ENCODE measurements at places on chromosomes 16 and 17.

DNA sequence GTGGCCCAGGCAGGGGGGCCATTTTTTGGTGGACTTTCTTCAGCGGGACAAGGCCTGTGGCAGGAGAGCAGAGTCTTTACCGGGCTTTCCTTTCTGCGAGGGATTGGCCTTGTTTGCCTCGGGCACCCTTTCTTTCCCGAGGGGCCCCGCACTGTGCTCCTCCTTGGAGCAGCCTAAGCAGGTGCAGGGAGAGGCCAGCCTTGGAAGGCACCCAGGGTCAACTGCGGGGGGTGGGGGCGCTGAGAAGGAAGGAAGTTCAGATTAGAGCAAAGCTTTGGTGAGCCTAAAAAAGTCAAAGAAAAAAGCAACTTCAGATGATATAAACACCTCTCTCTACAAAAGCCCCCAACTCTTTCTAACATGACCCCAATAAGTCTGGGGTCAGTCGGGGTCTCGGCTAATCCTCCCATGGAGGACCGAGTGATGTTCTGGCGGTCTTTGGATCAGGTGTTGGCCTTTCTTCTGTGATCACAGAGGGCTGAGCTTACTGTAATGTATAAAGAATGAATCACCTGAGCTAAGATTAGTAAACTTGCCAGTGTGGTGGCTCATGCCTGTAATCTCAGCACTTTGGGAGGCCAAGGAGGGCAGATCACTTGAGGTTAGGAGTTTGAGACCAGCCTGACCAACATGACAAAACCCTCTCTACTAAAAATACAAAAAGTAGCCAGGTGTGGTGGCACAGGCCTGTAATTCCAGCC, 63.0 kb downstream of the PGS1 start:
- no peak for DNase-seq

DNA sequence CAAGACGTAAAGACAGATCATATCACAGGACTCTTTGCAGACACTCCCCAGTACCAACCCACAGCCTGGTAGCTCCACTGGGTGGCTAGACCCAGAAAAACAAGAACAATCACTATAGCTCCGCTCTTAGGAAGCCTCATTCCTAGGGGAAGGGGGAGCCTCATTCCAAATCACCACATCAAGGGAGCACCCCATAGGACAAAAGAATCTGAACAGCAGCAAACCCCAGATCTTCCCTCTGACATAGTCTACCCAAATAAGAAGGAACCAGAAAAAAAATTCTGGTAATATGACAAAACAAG, 237.8 kb downstream of the CEP112 start:
- no peak for DNase-seq

DNA sequence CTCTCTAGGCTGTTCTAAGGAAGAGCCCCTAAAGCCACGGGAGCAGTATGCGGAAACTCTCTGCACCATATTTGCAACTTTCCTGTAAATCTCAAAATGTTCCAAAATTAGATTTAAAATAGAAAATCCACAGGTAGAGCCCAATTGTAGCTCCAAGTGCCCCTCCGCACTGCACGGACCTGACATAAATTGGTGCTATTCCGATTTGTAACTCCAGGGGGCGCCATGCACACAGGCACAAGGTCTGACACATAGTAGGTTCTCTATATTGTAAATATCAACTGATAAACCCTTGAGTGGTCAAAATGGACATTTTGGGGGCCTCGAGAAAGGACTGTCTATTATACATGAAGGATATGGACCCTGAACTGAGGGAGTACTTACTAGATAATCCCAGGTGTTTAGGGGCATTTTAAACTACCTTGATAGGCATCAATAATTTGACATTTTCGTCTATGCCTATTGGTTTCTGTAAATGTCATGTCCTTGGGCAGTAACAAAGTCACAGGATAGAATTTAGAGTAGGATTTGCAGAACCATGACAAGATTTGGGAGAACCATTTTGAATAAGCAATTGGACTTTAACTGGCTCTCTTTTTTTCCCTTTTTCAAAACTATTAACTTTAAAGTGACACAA, 36.6 kb upstream of the TMEM132E start:
- no peak for DNase-seq

GRCh38 chr16:86852135-86852534, 273.8 kb downstream of the FOXL1 start:
- DNase-seq, result no peak

- DNase-seq, result no peak
Measured at GRCh38 chr17:8758137-8758596, at the start of gene SPDYE4. TSS of gene SPDYE4 (minus strand) at chr17:8758546. CDS start at chr17:8758382, 164 bp downstream.

DNA sequence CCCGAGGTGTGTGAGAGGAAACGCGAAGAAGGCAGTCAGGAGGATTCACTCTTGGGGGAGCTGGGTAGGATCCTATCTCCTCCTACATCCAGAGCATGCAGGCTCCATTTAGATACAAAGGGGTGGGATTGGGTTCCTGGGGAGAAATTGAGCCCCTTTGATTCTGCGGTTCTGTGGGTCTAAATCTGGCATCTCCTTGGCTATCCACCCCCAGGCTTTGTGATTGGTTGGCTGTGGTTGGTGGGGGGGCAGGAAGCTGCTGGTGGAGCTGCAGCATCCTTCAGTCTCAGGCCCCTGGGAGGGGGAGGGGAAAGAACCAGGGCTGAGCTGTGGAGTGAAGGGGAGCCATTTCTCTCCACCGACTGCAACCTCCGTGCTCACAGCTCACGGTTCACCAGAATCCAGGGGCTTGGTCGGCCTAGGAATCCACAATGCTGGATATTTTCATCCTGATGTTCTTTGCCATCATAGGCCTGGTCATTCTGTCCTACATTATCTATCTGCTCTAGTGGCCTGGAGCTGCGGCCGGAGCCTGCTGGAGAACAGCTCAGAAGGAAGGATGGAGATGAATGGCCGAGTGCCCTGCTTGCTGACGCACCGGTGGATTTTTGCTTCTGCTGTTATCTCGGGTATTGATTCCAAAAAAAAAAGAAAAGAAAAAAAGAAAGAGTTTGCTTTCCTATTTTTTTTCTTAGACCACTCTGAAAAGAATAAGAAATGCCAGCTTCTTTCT, at the start of gene LASP1NB:
TSS of gene LASP1NB (plus strand) at position 352 of the 733 bp plus-strand sequence.
- DNase-seq, result no peak

GRCh38 chr16:70421014-70421413, 17.9 kb downstream of the ST3GAL2 start:
- no peak for DNase-seq

DNA sequence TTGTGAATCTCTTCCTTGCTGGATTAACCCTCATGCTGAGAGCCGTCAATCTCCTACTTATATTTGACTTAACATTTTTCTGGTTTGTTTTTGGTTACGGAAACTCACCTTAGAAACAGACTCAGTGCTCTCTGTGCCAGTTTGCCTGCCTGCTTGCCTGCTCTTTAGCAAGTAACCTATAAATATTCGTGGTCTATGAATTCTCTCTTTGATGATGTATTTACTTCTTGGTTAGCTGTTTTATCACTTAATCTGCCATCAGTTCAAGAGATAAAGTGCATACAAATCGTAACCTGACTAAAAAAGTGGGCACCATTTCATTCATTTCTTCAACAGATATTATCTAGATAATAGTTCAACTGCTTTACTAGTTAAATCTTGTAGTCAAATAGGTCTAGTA, 26.7 kb downstream of the CYB5B start:
- DNase-seq, result no peak

DNA sequence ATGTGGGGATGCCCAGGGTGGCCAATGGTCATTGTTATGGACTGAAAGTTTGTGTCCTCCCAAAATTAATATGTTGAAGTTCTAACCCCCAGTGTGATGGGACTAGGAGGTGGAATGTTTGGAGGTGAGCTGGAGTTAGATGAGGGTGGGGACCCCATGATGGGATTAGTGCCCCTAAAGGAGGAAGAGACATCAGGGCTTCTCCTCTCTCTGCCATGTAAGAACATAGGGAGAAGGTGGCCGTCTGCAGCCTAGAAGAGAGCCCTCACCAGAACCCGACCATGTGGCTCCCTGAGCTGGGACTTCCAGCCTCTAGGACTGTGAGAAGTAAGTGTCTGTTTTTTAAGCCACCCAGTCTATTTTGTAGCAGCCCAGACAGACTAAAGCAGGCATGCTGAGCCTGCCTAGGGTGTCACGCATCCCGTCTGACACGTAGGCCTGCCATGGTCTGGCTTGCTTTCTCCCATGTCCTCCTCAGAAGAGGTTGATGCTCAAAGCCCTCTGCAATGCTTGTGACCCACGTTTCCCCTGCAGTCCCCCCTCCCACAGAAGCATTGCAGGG, 4.0 kb upstream of the PRPSAP1 start:
- DNase-seq, result no peak

DNA sequence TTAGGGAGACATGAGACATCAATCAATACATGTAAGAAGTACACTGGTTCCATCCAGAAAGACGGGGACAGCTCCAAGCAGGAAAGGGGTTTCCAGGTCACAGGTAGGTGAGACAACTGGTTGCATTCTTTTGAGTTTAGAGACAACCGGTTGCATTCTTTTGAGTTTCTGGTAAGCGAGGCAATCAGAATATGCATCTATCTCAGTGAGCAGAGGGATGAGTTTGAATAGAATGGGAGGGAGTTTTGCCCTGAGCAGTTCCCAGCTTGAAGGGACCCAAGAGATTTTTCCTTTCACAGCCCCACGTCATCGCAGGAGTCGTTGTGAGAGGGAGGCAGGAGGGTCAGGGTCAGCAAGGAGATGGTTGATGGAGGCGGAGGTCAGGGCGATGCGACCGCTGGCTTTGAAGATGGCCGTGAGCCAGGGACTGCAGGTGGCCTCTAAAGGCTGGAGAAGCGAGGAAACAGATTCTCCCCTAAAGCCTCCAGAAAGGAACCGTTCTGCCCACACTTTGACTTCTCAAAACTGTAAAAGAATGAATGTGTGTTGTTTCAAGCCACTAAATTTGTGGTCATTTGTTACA, 36.5 kb downstream of the IRF8 start:
- no peak for DNase-seq

GRCh38 chr17:82923366-82924113, 83.7 kb upstream of the ZNF750 start:
- no peak for DNase-seq

- DNase-seq, result no peak
Measured at GRCh38 chr16:56145369-56145768, 45.9 kb upstream of the GNAO1 start.

DNA sequence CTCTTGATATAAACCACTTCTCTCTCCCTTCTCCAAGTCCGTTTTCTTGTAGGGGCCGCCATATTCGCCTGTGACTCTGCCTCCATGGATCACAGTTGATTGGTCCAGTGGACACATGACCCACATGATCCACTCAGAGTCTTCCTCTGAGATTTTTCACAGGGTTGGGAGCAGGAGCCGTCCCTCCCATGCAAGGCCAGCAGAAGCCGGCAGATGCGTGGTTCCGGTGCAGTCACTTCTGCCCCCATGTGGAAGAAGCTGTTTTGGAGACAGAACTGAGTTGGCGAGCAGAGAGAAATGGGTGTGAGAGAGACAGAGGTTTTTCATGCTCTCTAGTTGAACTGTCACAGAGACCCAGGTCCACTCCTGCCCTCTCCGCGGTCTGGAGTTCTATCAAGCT, 83.3 kb downstream of the C16orf95 start:
- no peak for DNase-seq

DNA sequence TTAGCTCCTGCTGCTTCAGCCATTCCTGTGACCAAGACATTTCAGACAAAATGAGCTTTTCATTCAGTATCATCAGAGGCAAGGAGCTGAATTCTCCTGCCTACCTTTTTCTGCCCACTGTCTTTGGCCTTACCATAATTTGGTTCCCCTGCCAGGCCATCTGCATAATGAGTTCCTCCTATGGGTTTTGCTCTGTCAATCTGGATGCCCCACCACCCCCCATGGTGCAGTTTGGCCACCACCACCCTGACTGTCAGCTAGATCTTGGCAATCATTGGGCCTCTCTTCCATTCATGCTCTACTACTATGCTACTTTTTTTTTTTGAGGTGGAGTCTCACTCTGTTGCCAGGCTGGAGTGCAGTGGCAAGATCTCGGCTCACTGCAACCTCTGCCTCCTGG, 169.2 kb upstream of the ZKSCAN2 start:
- no peak for DNase-seq

- DNase-seq, result no peak
Measured at GRCh38 chr17:28901866-28902818, 737 bp downstream of the DHRS13 start.

DNA sequence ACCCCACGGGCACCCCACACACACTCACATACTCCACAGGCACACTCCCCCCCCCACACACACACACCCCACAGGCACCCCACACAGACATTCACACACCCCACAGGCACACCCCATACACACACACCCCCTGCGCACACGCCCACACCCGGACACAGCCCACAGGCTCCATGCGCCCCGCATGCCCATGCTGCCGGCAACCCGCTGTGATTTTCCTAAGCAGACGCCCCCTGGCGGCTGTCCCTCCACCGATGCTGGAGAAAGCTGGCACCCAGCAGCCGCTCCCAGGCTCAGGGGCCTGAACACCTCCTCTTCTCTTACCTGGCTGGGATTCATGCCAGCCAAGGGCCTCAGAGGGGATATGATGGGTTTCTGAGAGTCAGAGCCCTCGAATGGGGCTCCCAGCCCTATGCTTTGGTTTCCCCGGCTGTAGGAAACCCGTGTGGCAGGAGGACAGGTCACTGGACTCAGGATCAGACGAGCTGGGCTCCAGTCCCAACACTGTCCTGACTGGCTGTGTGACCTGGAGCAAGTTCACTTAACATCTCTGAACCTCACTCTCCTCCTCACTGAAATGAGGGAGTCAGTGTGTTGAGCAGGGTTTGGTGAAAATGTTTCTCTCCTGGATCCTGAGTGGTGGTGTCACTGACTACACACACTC, 19.6 kb upstream of the TNFRSF13B start:
- no peak for DNase-seq

GRCh38 chr16:11183035-11183812, 72.8 kb downstream of the SOCS1 start:
- DNase-seq, result no peak

GRCh38 chr17:12768255-12768654, 21.0 kb upstream of the ARHGAP44 start:
- DNase-seq, result no peak

GRCh38 chr16:67659675-67660563, at the start of gene ACD:
TSS of gene ACD (minus strand) at chr16:67660260. CDS start at chr16:67660220, 40 bp downstream.
- DNase-seq, result peak; percentile 49

GRCh38 chr17:65523853-65524664, 37.4 kb downstream of the AXIN2 start:
- no peak for DNase-seq

DNA sequence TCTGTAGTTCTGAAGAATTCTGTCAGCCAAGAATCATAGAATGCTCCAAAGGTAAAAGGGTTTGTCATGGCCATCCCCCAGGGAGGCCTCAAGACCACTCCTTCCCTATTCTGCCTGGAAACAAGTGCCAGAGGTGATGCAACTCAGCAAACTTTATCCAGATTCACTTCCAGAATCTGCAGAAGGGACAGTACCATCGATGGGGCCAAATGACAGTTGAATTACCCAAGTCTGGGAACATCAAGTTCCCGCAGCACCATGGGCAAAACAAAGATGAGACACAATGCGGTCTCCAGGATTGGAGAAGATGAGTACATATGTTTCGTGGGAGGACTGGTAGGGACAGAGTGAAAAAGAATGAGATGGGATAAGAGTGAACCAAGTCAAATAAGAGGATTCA, 13.7 kb upstream of the TAT start:
- DNase-seq, result no peak

GRCh38 chr16:48317614-48318315, 67.4 kb downstream of the SIAH1 start:
- DNase-seq, result no peak

Measured in BJ (cell line).